ENCODE measurements at places on chromosomes 12 and 14.

- DNase-seq, result no peak
Measured at GRCh38 chr12:77122236-77122635, 56.9 kb upstream of the E2F7 start.

GRCh38 chr14:74514471-74514941 is 20.9 kb downstream of the ISCA2 start:
- DNase-seq, result peak; percentile 55

- no peak for DNase-seq
Measured at GRCh38 chr14:73761618-73762355, 47.6 kb upstream of the PNMA1 start.

DNA sequence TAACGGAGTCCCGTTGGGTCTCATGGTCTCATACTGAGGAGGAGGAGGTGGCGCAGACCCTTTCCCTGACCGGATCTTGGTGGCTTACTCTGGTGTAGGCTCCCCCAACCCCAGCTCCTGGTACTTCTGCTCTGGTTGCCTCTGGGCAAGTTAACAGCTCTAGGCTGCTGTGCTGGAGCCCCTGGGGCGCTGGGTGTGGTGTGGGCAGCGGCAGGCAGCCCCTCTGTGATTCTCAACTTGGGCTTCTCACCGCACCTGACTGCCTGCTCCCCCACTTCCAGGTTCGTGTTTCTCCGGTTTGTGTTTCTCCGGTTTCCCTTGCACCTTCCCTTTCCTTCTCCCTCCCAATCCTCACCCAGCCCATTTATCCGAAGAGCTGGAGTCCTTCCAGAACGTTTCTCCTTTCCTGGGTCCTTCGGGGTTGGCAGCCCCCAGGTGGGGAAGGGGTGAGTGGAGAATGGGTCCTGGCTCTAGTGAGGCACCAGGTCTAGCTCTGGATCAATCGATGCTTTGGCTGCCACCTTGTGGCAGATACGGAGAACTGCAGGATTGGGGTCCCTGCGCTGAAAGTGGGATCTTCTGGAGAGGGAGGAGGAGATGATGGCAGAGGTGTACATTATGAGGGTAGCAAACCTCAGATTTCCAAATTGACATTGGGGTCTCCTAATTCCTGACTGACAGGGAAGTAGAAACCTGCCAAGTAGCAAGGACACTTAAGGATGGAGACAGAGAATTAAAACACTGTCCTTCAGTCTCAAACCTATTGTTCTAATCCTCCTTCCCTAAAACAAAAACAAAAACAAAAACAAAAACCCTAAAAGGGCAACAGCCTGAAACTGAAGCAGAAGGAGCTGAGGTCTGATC is 8.3 kb downstream of the CISTR start:
- peak; percentile 12 for DNase-seq

GRCh38 chr14:101559624-101560533 is 1.4 kb upstream of the DIO3 start:
- no peak for DNase-seq

Data from tibial artery (tissue), 4 donors.